ENCODE measurements at places on chromosomes 6 and 20.

GRCh38 chr6:150547502-150548222 lies 52.0 kb upstream of the PLEKHG1 start:
- no peak for DNase-seq

GRCh38 chr6:3386374-3386857 lies 70.4 kb downstream of the SLC22A23 start:
- no peak for DNase-seq

- DNase-seq: peak; percentile 47
Observed at GRCh38 chr6:292506-293192, 362 bp downstream of the DUSP22 start.

GRCh38 chr6:34370361-34370760 lies 22.1 kb downstream of the NUDT3 start:
- no peak for DNase-seq

- no peak for DNase-seq
Observed at GRCh38 chr6:151498327-151498726, 4.5 kb downstream of the CCDC170 start.

GRCh38 chr20:35876033-35876320 lies 78.3 kb downstream of the SCAND1 start:
- no peak for DNase-seq

- no peak for DNase-seq
Observed at GRCh38 chr6:70479236-70479635, 65.9 kb downstream of the FAM135A start.

DNA sequence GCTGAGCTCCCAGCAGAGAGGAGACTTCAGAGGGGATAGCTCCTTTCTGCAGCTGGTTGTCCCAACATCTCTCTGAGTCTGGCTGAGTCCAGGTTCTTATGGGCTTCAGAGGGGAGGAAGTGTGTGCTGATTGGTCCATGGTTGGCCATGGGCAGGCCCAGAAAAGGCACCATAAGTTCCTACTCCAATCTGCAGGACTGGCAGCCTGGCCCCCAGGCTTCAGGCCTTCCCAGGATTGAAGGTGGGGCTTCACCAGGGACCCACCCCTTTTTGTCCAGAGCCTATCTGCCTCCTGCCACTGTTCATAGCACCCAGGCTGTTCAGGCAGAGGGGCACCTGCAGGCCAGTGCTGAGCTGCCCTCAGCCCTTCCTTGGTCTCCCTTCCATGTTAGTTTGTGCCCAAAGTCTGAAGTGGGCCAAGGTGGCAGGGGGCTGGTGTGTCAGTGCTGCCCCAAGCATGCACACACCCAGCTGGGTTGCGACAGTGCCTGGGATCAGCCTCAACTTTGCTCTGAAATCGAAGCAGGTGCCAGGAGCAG lies 21.6 kb upstream of the TOP1 start:
- DNase-seq: no peak

GRCh38 chr6:98925831-98926230 lies 21.9 kb downstream of the FBXL4 start:
- no peak for DNase-seq

Measured in foreskin keratinocyte (primary cell).